Anterior cingulate cortex (tissue), 58 donors: ENCODE measurements at places on chromosomes 6 and 20.

GRCh38 chr6:7270320-7271204 is 42.4 kb downstream of the SSR1 start:
- DNase-seq: no peak

DNA sequence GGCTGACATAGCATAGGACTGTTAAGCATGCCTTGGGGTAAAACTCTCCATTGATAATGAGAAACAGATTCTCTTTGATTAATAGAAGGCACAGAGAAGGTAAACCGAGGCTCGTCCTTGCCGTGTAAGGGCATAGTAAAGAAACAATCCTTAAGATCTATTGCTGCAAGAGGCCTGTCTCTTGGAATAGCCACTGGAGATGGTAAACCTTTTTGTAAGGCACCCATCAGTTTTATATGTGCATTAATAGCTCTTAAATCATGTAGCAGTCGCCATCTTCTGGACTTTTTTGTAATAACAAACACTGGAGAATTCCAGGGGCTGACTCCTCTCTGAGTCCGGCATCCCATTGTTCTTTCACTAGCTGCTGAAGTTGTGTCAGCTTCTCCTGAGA is 8.4 kb upstream of the ABHD12 start:
- DNase-seq: no peak

DNA sequence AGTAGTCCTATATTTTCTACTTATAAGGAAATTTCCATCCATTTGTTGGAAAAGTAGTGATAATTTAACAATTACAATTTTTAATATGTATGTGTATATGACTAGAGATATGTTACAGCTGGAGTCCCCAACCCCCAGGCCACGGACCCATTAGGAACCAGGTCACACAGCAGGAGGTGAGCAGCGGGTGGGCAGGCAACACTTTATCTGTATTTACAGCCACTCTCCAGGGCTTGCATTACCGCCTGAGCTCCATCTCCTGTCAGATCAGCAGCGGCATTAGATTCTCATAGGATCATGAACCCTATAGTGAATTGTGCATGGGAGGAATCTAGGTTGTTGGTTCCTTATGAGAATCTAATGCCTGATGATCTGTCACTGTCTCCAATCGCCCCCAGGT is 46.8 kb downstream of the TRDN start:
- DNase-seq: no peak

DNA sequence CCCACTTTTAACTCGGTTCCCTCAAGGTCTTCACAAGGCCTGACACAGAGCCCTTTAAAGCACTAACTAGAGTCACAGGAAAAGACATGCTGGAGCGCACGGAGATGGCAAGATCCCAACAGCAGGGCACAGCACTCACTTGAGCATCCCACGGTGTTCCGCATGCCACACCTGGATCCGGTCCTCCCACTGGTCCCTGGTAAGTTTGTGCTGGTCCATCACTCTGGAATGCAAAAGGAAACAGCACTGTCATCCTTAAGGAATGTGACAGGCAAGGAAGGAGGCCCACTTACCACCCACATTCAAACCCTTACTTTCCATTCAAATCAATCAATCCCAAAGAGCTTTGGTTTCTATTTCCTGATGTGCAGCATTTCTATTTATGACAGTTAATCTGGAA is 34.7 kb downstream of the EZR start:
- no peak for DNase-seq

DNA sequence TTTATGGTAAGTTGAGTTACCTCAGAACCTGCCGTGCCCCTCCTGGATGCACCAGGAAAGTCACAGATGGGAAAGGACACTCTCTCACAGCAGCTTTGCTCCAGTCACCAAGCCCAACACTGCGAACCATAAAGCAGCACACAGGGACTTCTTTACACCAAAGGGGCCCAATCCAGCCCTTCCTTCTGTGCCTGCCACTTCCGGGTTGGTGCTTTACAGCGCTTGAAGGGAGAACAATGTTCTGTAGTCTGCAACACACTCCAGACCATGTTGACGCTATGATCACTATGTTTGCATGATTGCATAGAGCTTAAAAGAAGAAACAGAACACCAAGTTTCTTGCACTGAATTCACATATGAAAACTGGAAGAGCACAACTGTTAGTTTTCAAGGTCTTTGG is 57.1 kb downstream of the SERAC1 start:
- DNase-seq: no peak

DNA sequence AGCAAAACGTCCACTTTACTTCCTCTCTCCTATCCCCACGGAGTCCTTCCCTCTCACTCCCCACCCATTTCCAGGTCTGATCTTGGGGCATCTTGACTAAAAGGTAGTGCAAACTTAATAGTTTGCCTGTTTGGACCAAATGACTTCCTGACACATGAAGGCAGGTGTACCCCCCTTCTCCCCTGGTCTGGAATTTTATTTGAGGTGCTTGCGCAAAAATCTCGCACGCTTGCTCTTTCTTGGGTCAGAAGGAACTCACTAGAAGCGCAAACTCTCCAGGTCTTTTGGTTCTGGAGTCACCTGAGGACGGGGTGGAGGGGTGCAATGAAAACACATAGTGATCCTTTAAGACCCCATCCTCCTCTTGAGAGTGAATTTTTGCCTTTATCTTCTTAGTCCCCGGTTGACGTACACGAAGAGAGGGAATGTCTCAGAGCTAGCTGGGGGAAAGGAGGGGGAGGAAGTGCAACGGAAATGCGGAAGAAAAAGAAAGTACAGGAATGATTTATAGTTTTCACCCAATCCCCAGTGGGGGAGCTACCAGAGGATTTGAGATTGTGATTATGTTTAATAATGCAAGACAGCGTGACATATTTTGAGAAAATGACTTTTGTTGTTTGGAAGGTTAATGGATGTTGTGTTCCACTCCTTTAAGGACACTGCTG is 4.9 kb downstream of the ADGRB3 start:
- DNase-seq: no peak

DNA sequence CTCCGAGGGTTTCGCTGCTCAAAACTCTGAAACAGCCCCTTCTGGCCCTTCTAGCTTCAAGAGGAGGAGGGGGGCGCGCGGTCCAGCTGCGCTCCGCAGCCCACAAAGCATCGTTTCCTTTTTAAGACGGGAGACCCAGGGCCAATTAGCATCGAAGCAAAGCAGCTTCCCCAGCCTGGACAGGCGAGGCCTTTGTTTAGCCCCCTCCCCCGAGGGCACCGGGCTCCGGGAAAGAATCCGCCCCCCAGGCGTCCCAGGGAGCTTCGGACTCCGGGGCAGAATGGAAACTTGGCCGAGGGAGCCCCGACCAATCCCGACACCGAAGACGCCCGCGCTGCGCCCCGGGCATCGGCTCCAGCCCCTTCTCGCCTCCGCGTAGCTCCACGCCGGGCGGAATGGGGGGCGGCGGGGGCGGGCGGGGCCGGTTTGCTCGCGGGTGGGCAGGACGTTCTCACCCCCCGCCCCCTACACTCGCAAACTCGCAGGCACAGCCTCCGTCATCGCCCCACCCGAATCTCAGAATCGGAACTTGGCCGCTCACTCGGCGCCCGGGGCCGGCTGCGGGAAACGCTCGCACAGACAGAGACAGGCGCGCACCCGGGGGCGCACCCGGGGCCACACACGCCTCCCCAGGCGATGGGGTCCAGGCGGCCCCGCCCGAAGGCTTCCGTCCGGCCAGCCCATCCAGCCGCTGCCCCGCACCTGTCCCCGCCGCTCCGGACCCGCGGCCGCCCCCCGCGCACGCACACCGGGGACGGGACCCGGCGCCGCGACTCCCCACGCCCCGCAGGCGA is 628 bp downstream of the NKAIN4 start:
- DNase-seq: peak; percentile 76

DNA sequence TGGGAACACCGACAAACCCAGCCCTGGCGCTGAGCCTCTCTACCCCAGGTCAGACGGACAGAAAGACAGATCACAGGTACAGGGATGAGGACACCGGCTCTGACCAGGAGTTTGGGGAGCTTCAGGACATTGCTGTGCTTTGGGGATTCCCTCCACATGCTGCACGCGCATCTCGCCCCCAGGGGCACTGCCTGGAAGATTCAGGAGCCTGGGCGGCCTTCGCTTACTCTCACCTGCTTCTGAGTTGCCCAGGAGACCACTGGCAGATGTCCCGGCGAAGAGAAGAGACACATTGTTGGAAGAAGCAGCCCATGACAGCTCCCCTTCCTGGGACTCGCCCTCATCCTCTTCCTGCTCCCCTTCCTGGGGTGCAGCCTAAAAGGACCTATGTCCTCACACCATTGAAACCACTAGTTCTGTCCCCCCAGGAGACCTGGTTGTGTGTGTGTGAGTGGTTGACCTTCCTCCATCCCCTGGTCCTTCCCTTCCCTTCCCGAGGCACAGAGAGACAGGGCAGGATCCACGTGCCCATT is 15.3 kb downstream of the VEGFA start:
- no peak for DNase-seq

GRCh38 chr6:16055852-16056251 is 73.0 kb upstream of the MYLIP start:
- DNase-seq: no peak

GRCh38 chr20:43946206-43946491 is 31.5 kb downstream of the TOX2 start:
- no peak for DNase-seq

DNA sequence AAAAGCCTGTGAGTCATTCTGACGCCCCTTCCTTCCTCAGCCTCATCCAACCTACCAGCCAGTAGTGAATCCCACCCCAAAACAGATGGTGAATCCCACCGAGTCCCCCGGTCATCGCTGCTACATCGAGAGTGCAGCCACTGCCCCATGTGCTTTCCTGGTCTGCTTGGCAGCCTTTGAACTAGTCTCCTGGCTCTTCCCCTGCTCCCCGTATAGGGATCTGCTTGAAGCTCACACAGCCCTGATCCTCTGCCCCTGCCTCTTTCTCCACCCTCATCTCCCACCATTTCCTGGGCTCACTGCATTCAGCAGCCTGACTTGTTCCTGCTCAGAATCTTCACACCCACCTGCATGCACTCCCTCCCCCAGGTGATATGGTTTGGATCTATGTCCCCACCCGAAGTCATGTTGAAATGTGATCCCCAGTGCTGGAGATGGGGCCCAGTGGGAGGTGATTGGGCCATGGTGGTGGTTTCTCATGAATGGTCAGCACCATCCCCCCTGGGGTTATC is 14.6 kb downstream of the SYNJ2 start:
- DNase-seq: no peak

DNA sequence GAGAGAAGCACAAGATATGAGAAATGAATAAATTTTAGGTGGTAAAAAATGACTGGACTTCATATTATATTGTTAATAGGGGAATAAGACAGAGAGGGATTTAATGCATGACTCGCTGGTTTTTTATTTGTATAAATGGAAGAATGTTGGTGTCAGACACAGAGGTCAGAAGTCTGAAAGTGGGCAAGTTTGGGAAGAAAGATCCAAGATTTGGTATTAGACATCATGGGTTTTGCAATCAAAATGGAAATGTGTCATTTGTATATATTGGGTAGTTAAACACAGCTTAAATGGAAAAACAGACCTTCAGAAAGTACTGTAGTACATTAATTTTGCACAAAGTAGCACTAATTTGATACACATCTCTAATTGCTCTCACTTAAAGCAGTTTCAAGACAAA is 96.2 kb downstream of the EYA4 start:
- DNase-seq: no peak

GRCh38 chr20:39289316-39289715 is 327.2 kb downstream of the DHX35 start:
- no peak for DNase-seq

- no peak for DNase-seq
Measured at GRCh38 chr6:108549741-108550140, 11.0 kb upstream of the FOXO3 start.

DNA sequence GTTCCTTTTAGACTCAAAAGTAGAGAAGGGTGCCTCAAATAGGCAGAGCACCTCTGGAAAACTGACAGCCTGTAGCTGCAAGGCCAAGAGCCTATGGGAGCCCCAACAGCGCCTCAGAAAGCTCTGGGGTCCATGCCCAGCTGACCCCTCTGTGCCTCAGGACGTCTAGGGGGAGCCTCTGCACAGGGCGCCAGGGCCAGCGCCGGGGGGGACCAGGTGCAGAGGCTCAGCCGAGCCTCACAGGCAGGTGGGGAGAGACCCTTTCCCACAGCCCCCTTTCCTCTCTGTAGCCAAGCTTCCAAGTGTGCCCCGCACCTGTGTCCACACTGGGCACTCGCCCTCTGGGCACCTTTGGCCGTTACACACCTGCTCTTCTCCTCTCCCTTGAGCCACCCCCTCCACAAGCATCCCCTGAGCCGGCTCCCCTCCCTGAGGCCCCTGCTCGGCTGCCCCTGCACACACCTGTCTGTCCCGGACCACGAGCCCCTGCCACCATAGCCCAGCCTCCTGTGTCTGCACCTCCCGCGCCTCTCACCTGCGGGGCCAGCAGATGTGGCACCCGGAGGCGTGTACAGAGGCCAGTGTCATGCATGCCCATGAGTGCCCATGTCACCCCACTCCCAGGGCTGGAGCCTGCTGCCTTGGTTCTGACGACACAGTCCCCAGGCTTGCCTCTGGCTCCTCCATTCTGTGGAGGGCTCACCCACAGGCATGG is 53.2 kb downstream of the GINS1 start:
- no peak for DNase-seq

- DNase-seq: no peak
Measured at GRCh38 chr6:122412001-122412400, 12.5 kb downstream of the HSF2 start.

DNA sequence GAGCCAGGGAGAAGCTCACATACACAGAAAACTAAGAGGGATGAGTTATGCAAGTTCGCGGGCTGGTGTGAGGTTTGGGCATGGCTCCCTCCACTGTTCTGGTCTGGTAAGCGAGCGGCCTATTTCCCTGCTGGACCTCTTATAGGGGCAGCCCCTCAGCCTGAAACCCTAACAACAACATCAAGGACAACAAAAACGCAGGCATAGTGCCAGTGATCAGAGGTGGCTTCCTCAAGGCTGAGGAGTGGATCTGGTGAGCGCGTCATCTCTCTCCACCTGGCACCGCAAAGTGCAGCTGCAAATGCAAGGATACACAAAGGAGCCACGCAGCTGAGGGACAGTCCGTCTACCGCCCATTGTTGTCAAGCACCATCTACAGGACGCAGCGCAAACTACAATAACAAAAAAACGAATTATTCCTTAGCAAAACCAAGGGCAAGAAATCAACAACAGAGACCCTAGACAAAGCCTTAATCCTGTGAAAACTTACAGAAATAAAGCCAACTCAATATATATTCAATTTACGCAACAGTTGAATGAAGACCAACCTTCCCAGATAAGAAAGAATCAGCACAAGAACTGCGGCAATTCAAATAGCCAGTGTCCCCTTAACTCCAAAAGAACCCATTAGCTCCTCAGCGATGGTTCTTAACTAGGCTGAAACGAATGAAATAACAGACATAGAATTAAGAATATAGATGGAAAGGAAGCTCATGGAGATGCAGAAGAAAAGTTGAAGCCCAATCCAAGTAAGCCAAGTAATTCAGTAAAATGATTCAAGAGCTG is 9.2 kb upstream of the DEFB110 start:
- DNase-seq: no peak
